ENCODE measurements at places on chromosomes 2 and 18.
A peak's percentile ranks its signal among the peaks of the same experiment; 100 is the strongest.

GRCh38 chr2:188378371-188378950 is 86.8 kb downstream of the GULP1 start:
- no peak for DNase-seq

DNA sequence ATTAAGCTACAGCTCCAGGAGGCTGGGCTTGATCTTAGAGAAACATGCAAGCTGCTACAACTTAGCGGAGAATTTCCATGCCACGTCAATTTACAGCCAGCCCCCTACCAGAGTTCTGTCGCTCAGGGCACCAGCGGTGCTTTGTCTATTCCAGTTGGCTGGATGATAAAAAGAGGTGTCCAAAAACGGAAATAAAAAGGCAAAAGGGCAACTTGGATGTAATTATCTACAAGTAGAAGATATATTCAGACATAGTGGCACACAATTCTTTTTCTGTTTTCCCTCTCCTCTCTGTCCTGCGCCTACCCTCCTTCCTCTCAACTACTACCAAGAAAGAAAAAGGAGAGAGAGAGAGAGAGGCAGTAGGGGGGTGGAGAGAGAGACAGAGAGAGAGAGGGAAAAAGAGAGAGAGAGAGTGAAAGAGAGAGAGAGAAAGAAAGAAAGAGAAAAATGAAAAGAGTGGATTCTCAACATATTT is 363 bp upstream of the RFTN2 start:
- peak; percentile 72 for DNase-seq

DNA sequence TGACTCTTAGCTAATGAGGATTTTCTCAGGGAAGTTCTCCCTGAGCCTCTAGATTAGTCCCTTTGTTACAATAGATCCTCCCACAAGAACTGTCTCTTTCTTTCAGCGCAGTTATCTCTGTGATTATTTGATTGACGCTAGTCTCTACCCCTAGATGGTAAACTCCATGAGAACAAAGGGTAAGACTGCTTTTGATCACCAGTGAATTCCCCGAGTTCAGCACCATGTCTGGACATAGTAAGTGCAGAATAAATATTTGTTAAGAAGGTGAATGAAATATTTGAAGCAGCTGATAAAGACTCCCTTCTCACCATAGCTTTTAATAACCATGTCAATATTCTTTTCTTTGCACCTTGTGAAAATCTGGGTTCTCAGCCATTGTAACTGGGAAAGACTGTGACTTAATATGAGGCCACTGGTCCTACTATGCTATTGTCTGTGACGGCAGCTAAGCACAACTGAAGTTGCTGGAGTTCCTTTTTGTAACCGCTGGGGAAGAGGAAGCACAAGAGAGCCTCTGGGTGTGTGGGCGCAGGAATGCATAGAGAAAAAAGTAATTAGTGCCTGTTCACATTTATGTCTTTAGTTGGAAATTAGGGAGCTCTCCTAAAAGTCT is 214.7 kb downstream of the TGIF1 start:
- DNase-seq, result peak; percentile 57

GRCh38 chr2:9805435-9806297 is 37.6 kb upstream of the TAF1B start:
- no peak for DNase-seq

DNA sequence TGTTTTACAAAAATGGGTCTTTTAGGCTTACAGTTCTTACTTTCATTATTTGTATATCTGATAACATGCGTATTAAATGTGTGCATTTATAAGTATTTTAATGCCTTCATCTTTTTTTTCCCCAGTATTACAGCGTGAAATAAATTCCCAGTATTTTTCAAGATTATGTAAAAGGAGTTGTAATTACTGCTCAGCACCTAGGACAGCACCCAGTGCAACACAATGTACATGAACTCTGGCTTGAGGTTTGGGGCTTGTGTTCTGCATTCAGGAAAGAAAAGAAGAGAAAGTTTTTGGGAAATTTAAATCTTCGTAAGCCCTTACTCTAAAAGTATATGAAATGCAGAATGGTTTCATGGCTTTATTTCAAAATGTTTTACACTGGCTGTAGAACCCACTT is 16.7 kb downstream of the ZNF638 start:
- DNase-seq, result peak; percentile 69

DNA sequence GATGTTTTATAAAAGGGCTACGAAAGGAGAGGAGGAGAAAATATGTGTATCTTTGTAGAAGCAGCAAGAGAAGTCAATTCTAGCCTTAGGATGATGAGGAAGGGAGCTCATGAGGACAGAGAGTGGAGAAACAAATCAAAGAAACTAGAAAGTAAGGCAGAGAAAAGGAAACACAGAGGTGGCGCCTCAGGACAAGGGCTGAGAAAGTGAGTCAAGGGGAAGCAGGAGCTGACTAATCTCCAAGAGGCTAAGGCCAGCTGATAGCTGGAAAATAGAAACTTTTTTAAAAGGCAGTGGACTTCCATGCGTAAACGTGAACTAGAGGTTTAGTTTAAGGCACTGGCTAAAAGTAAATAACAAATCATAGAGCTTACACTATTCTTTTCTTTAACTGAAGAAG is 173.3 kb downstream of the ANKRD44 start:
- DNase-seq, result peak; percentile 51

- DNase-seq, result no peak
Measured at GRCh38 chr2:149463328-149464002, 124.1 kb downstream of the MMADHC start.

DNA sequence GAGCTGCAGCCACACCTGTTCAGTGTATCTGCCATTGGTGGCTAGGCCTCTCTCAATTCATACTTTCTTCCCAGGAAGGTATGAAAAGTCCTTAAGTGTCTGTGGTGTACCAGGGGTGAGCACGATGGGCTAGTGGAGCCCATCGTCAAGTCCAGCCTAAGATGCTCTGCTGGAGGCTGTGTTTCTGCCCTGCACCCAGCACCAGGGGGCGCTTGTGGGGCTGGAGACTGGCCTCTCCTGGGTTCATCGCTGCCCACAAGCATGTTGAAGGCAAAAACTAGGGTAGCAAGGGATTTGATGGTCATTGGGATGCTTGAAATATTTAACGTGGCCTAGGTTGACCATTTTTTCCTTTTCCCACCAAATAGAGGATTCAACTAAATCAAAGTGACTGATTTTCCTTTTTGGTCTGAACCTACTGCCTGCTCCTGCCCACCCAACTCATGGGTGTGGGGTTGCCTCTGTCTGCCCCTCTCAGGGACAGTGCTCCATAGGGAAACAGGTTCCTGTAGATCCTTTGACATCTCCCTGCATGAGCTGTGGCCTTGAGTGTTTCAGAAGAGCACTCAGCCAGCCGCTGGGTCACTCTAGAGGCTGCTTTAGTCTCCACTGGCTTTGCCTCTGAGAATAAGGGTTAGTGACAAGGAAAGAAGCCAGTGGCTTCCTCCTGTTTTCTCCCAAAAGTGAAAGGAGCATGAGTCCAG is 59.0 kb downstream of the TPGS2 start:
- DNase-seq, result no peak
